ENCODE measurements at places on chromosomes 6 and 20. TPM values are rescaled to one million over a fixed set of nuclear protein-coding genes. Genes with fewer than 3 reads are reported as not detected.

- DNase-seq: no peak
Measured at GRCh38 chr20:23656372-23656771, 18.6 kb upstream of the CST3 start.

The C6orf58 gene
- not detected for total RNA-seq

DNA sequence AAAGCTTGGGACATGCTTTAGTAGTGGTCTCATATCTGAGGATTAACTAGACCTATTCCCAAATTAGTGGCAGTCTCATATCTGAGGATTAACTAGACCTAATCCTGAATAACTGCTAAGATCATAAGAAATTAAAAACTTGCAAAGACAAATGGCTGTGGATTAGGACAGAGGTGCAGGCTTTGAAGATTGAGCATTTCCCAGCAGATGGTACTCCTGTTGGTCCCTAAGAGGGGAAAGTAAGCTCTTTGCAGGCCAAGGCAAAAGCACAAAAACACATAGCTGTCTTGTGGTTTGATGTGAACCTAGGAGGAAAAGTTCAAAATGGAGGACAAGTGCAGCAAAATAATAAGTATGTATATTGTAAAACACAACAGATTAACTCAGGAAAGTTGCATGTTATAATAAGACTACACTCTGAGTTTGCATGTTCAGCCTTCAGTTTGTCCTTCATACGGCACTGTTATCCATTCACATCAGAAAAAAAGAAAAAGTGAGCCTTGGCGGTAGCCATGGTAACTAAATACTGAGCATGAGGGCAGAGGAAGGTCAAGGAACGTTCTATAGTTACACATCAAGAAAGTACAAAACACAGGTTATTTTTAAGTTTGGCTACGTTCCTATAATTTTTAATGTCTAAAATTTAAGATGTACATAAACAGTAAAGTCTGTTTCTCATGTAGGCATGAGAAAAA, 62.8 kb downstream of the FILIP1 start:
- no peak for DNase-seq

DNA sequence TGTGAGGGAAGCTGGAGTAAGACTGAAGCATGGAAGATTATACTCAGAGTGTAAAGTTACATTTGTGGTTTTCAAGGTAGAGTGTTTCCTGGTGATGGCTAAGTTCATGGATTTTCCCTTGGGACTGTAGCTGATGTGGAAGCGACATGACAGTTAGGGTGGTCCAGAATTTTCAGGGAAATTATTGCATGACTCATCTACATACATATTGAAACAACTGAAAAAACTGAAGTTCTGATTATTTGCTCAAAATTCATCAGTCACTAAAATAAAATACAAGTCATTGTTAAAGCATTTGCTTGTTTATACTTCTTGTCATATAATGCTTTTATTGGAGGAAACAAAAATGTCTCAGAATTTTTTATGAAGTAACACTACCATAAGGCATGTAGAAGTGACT, 700.0 kb downstream of the RFPL4B start:
- DNase-seq: no peak

DNA sequence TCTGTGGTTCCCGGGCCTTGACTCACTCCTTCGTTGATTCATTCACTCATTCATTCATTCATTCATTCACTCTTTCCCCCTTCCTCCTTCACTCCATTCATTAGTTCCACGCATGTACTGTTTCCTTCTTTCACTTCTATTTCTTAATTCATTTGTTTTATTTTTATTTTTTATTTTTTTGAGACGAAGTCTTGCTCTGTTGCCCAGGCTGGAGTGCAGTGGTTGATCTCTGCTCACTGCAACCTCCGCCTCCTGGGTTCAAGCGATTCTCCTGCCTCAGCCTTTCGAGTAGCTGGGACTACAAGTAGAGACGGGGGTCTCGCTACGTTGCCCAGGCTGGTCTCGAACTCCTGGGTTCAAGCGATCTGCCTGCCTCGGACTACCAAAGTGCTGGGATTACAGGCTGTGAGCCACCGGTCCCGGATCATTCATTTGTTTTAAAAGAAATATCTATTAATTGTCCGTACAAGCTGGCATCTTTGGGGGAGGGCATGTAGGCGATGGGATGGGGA, 427 bp upstream of the NFKBIE start:
- no peak for DNase-seq
